ENCODE measurements at places on chromosomes 2 and 18. TPM values are rescaled to one million over a fixed set of nuclear protein-coding genes. Genes with fewer than 3 reads are reported as not detected.
A peak's percentile ranks its signal among the peaks of the same experiment; 100 is the strongest.

DNA sequence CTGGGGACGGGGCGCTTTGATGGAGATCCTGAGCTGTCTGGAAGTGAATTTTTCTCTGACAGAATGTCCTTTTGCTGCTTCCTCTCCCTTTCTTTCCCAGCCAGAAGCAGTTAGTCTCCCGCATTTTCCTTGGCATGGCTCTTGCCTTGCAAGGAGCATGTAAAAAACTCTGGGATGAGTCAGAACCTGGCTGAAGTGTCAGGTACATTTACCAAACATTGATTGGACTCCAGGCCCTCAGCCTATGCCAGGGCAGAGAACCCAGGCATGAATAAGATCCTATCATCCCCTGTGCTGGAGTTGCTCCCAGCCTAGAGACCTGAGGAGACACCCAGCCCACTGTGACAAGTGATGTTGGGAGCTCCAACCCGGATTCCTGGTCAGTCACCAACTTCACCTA lies 21.6 kb downstream of the STON1 start:
- DNase-seq, result peak; percentile 82

DNA sequence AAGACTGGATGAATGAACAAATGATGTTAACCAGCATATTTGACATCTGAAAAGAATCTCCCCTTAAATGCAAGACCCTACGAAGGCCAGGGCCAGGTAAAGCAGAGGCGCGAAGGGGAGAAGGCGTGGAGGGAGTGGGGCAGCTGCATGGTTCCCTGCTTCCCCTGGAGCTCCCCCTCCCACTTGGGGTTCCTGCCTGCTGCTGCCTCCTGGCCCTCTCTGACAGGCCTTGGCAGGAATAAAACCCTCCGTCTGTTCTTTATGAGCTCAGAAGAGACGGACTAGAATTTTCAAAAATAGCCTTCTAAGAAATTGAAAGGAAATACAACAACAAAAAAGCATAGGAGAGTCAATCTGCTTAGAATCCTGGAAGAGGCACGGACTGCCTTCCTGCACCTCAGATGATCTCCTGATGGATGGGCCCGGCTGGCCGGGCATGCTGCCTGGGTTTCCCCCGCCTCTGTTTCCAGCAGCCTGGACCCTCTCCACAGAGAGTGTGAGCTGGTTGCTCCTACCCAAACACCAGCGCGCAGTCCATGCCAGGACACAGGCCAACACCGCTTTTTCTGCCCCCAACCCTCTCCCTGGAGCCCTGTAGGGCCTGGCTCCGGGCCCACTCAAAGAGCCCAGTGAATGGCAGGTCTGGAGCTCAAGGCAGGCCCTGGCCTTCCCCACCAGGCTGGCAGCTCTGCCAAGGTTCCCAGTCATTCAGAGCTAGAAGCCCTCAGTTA lies 23.9 kb downstream of the CFAP65 start:
- peak; percentile 31 for DNase-seq

DNA sequence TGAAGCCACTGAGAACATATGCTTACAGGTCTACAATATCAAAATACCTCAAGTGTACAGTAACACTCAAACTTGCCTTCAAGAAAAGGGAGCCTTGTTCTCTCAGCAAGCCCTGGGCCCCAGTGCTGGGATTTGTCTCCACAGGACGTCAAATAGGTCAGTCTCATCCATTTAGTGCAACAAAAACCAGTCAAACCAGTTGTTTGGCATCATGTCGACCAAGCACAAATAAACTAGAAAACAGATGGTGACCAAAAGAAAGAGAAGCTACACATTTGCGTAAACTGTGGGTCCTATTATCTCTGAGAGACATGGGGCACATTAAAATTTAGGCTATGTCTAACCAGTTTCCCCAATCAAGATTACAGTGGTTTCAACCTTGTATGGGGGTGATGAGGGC lies 182.6 kb upstream of the PKDCC start:
- DNase-seq, result no peak

DNA sequence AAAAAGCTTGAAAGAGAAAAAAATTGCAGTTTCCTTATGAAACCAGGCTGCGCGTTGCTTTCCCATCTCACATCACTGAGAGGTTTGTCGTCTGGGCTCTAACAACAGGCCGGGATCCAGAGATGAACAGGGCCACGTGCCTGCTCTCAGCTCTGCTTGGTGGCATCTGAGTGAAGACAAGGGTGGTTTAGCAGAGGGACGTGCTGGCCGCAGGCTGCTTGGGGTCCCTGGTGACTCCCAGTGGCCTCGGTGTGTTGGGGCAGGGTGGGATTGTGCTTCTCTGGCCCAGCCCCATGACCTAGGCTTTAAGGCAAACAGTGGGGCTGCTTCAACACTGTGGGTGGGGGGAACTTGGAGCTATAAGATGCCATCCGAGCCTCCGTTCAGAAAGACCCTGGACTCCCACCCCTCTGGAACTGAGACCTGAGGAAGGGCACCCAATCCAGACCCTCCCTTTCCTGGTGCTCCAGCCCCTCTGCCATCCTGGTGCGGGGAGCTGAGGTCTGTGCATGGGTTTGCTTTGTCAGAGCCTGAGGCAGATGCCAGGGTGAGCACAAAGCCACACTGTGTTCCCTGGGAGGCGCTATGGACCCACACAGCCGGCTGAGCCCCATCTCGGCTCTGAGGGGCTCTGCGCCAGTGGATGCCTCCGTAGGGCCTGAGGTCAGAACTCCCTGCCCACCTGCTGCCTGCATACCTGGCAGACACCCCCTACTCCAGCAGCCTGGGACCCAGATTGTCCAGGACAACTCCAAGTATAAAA lies 18.4 kb upstream of the HPCAL1 start:
- DNase-seq, result no peak

GRCh38 chr2:128558441-128558840 lies 239.8 kb upstream of the HS6ST1 start:
- DNase-seq, result no peak

DNA sequence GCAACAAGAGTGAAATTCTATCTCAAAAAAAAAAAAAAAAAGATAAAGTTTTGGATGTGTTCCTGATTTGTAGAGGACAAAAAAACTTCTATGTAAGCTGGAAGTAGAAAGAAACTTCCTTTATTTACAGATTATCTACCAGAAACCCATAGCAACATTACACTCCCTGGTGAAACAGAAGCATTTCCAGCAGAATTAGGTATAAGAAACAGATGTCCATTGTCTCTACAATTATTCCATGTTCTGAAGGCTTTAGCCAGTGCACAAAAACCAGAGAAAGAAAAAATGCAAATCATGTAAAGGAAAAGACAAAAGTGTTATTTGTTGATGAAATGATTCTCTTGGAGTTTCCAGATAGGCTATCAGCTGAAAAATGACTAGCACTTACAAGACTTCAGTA lies 4.9 kb downstream of the TUBB6 start:
- DNase-seq, result no peak

Gene ZC3H6
- total RNA-seq, result 0.39 TPM

- no peak for DNase-seq
Observed at GRCh38 chr2:127479866-127480743, 46.2 kb downstream of the IWS1 start.

DNA sequence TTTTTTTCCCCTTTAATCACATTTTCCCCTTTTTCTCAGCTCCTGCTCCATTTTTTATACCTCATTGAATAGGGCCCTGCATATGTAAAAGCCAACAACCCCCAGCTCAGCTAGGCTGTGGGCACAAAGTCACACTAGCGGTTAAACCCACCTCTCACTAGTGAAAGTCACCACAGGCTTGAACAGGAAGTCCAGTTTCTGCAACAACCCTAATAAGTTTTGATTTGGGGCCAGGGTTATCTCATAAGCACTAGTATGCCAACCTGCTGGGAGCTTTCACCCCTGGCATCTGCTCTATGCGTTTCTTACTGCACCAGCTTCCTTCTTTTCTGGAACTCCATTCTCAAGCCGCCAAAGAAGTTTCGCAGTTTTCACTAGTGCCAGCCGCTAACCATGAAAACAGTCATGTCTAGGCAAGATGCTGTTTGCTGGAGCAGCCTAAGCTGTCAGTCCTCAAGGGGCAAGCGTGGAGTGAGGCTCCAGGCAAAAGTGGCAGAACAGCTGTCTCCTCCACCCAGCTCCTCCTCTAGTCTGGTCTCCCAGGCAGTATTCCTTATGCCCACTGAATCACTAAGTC lies 197.0 kb upstream of the MEIS1 start:
- DNase-seq, result no peak

GRCh38 chr2:149679286-149679685 lies 91.7 kb upstream of the MMADHC start:
- no peak for DNase-seq

DNA sequence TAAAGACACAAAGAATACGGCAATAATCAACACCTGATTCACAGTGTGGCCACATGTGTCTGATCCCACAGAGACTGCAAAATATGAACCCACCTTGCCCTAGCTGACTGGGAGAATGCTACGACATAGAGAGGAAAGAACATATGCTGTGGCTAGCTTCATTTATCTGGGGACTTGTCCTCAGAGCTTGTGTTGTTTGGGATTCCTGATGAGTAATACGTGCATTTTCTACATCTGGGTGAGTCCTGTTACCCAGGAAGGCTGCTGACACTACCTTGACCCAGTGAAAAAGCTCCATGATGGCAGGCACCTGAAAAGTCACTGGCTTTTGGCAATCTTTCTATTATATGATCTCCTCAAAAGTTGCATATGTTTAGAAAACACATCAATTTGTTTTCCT lies 427.7 kb upstream of the LYPD1 start:
- DNase-seq, result no peak

Gene SERPINB8
- total RNA-seq, result 2.8 TPM

GRCh38 chr18:14974088-14974487 lies 226.1 kb downstream of the ANKRD30B start:
- DNase-seq, result peak; percentile 78

- no peak for DNase-seq
Observed at GRCh38 chr2:236658974-236659757, 89.5 kb downstream of the ACKR3 start.

DNA sequence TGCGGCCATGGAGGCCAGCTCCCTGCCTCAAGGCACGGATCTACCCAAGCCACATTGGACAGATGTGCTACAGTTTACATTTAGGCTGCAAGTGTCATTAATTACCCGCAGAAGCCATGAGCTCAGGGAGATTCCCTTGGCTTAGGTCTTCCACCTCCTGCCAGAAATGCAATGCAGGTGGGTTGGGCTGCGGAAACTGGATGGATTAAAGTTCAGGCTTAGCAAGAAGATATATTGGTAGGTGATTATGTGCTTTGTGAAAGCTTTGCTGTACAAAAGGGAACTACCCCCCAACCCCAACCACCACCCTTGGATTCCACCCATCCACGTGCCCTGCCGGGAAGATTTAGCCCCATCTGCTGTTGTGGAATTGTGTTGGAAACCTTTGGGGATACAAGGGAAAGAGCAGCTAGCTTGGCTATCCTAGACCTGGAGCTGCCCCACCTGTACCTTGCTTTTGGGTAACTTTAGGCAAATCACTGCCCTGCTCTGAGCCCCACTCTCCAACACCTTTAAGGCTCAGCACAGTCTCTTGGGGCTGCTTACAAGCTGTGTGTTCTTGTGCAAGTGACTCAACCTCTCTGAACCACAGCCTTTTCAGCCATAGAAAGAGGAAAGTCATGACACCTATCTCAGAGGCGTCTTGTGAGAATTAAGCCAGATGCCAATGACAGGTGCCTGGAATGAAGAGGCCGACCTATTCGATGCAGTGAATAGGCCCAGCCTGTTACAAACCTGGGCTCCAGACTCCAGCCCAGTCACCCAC lies 141.6 kb upstream of the GLI2 start:
- no peak for DNase-seq

- DNase-seq, result no peak
Observed at GRCh38 chr2:88671786-88672427, 19.6 kb upstream of the RPIA start.

Gene GALNT14
- 6.3 TPM for total RNA-seq

DNA sequence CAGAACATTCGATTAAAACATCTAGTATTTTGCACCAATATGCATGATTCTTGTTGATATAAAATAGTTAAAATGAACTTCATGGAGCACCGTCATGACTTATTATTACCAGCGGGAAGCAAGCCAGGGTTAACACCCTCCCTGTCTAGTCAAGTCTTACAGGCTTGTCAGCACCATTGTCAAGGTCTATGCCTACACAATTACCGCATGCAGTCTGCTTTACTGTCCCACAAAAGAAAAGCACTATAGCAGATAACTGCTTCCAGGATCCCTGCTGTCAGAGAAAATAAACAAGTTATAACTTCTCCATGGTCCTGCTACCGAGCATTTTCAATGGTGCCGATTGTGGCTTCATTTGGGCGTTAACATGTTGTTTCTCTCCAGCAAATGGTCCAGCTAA lies 968.0 kb upstream of the FAM98A start:
- DNase-seq, result no peak

DNA sequence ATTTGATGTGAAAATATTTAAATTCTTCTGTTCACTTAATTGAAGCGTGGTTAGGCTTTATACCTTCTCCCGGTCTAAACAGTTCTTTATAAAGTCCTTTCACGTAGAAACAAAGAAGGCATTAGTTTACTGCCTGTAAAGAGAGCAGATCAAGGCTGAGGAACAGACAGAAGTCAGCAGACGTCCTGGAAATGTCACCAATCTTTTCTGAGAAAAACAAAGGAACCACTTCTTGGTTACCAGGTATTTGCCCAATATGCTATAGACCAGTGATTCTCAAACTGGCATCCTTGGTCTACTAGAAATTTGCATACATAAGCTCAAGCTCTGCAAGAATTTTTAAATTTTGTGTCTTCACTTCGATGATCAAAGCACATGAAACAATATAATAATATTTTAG lies 89.2 kb upstream of the STK17B start:
- DNase-seq, result no peak

Gene ALPG
- total RNA-seq, result not detected

DNA sequence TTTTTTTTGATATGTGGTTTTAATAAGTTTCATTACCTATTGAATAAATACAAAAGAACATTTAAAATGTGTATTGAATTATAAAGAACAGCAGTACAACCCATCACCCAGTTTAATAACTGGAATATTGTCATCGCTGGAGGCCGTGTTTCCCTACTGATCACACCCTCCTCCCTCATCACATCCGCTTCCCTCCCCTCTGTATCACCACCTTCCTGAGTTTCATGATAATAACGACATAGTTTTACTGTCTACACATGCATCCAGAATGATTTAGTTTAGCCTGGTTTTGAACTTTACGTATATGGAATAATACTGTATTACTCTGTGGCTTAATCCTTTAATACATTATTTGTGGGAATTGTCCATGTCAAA lies 2.1 kb downstream of the SERPINB8 start:
- no peak for DNase-seq

Gene CFAP221
- not detected for total RNA-seq

DNA sequence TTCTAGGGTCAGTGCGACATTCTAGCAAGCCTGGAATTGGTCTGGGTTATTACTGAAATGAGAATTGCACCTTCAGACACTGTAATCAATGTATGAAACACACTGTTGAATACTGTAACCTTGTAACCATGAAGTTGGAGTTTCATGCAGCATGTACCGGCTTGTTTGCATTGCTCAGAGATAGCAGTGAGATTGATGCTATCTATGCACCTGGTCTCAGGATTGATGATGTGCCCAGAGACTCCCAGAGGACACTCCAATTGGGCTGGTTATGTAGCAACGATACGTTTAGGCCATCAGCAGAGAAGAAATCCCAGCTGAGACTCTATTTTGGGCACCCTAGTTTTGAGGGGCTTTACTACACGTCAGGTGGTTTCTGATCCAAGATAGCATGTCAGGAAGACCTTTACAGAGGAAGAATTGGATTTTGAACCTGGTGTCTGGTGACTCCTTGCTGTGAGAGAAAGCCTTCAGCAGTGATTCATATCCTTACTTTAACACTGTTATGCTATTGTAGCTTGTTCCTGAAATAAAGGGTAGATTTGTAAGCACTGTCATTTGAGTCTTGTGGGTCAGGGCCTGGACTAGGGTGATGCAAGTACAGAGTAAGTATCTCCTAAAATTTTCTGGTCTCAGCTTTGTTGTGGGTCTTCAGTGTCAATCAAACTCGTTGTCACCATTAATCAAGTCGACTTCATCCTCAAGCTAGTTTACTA lies 305.1 kb upstream of the GULP1 start:
- no peak for DNase-seq

- DNase-seq, result no peak
Observed at GRCh38 chr18:35581546-35581897, at the start of gene GALNT1. Gene GALNT1, plus strand, starts transcription at chr18:35581740. Its CDS starts 72,923 bp downstream, at chr18:35654663.

All from MG63 (cell line).